Left forelimb (tissue), 1 donor: ENCODE measurements at places on chromosomes 13 and 19.

DNA sequence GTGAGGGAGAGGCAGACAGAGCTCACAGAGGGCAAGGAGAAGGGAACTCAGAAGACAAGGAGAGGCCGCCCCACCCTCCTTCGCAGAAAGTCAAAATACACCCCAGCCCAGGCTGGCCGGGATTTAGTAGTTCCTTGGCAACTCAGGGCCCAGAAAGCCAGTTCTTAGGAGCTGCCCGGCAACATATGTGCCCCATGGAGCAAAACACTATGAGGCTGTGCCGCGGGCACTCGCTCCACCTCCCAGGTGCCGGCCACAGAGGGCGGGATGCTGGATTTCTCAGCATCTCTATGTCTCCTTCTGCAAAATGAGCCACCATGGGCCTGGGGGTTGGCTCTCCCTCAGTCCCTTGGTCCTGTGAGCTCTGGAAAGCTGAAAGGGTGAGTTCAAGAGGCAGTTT is 93.8 kb upstream of the CACNA1A start:
- no peak for DNase-seq

DNA sequence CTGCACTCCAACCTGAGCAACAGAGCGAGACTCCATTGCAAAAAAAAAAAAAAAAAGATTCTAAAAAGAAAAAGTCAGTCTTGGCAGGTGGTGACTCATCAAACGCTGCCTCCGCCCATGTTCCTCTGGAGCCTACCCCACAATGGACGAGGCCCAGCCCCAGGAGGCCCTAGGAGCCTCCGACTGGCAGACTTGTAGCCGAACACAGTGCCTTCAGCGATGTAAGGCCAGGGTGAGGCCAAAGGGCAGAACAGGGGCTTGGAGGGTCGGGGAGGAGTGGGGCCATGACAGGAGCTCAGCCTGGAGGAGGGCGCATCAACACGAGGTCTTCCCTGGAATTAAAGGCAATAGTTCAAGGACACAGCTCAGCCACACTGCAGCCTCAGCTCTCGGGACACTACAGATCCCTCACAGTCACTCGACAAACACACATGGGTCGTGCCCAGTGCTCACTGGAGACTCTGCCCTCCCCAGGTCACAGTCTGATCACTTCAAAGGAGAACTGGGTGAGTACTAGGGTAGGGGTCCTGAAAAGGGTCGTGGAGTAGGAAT is 5.1 kb downstream of the USE1 start:
- DNase-seq: no peak

DNA sequence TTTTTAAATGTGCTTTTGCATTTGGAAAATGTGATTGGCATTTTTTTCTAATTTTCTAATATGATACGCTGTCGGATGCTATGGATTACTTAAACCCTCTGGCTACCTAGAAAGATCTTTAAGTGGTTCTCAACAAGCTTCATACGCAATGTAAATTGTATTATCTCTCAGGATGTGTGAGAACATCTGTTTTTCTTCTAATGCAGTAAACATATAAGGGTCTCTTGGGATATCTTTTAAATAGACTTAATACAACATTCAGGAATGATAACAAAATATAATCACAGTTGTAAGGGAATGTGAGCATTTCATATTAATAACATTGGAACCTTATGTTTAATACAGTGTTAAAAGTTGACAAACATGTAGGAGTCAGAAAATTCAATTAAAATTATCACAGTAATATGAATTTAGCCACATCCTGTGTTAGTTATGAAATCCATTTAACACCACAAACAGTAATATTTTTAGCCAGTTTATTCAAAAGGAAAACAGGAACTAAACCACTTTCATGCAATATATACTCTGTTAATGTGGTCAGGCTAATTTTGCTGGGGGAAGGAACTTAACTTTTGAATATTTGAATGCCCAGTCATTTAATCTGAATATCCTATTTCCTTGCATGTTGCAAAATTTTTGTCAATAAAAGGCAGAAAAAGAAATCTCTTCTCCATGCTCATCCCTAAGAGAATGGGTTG is 15.0 kb upstream of the ALOX5AP start:
- DNase-seq: no peak

GRCh38 chr19:7961920-7962626 is 18.6 kb upstream of the TIMM44 start:
- no peak for DNase-seq

GRCh38 chr13:65217471-65217995 is 2012.6 kb downstream of the PCDH9 start:
- DNase-seq: no peak

DNA sequence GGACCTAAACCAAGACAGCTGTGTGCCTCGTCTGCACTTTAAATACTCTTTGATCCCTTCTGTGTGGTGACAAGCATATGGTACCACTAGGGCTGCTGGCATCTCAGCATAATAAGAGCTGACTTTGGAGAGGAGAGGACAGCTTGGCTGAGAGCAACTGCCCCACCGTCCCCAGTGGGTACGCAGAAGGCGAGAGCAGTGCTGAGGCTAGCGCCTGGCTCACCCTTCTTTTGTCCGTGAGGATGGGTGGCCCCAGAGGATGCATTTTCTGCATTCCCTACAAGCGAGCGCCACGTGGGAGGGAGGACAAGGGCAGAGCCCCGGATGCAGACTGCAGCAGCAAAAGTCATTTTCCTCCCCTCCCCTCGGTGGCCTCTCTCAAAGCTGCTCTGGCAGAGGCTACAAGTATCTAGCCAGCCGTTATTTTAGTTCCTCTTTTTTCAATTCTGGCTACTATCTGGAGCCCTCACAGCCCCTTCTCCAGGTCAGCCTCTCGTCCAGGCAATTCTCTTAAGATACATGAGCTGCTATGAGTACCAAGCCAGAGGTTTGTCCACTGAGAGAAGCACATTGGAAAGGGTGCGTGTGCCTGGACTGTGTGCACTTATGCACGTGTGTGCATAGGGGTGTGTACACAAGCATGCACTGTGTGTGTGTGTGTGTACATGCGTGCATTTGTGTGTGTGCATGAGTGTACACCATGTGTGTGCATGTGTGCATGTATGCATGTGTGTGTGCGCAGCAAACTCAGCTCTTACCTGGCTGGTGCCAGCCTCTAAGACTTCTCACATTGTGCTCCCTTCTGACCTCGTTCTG is 51.3 kb downstream of the RAB20 start:
- no peak for DNase-seq

DNA sequence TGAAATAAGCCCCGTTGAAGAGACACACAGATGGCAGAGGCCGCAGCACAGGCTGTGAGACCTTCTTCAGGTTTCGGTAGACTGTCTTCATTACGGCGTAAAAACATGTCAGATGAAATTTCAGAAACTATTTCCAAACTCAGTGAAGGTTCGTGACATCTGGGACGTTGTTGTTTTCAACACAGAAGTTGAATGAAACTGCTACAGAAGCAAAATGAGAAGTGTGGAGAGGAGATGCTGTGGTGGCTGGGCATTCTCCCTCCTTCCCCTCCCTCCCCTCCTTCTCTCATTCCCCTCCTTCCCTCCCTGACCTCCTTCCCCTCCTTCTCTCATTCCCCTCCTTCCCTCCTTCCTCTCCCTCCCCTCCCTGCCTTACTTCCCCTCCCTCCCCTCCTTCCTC is 113.6 kb downstream of the ATP11A start:
- no peak for DNase-seq
